ENCODE measurements at places on chromosomes 7 and 10.
A peak's percentile ranks its signal among the peaks of the same experiment; 100 is the strongest.

- no peak for DNase-seq
Measured at GRCh38 chr10:16011548-16011947, 151.2 kb upstream of the MINDY3 start.

GRCh38 chr7:20035279-20035875 is 181.8 kb downstream of the MACC1 start:
- DNase-seq: no peak

DNA sequence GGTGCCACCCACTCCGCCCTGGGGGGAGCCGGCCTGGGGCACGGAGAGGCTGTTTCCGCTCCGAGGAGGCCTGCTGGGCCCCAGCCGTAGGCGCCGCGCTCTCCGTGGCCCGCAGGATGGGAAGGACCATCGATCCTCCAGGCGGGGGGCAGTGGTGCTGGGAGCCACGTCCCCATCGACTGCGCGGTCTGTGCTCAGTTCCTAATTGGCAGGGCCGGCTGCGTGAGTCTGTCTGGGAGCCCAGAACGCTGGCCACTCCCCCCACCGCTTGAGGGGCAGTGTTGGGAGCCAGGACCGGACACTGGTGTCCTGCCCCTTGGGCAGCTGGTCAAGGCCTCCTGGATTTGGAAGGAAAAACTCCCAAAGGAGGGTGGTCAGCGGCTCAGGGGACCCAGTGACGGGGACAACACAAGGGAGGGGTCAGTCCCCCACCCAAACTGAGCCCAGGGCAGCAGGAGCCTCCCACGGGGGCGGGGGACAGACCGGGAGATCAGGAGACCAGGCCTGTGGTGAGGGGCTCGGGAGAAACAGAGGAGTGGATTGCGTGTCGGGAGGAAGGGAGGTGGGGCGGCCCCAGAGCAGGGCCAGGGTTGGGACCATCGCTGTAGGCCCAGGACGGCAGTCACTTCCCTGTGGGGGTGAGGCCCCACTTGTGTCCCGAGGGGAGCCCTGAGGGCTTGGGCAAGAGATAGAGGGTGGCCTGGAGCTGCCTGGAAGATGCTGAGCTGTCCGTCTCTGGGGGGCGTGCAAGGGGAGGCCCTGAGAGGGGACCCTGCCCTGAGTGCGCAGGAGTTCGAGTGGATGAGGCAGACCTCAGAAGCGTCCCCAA is 89.0 kb downstream of the UNCX start:
- DNase-seq: no peak

- peak; percentile 60 for DNase-seq
Measured at GRCh38 chr10:43671659-43672531, 23.2 kb upstream of the ZNF32 start.

- no peak for DNase-seq
Measured at GRCh38 chr10:5654218-5654755, 12.1 kb downstream of the ASB13 start.

DNA sequence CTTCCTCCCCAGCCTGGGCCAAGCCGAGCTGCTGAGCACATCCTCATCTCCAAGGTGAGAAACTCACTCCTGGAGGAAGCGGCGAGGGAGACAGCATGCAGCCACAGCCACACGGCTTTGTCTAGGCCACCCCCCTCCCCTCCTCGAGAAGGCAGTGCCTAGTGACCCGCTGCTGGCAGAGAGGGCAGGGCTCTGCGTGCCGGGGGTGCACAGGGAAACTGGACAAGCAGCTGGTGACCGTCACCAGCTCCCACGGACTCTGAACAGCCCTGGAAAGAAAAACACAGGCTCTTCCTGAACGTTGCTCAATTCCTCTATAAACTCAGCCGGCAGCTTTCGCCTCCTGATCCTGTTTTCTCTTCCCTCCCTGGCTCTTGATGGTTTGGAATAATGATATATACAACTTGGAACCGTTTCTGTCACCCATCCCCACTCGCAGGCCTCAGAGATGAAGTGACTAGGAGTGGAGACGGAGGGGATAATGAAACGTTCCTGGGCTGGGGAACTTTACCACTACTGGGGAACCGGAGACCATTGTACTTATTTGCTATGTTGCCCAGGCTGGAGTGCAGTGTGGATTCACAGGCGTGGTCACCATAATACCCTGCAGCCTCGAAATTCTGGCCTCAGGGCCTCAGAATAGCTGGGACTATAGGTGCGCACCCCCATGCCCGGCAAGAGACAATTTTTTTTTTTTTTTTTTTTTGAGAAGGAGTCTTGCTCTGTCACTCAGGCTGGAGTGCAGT is 19.3 kb downstream of the PAPOLB start:
- no peak for DNase-seq

GRCh38 chr10:77501846-77502261 is 135.8 kb downstream of the KCNMA1 start:
- no peak for DNase-seq

DNA sequence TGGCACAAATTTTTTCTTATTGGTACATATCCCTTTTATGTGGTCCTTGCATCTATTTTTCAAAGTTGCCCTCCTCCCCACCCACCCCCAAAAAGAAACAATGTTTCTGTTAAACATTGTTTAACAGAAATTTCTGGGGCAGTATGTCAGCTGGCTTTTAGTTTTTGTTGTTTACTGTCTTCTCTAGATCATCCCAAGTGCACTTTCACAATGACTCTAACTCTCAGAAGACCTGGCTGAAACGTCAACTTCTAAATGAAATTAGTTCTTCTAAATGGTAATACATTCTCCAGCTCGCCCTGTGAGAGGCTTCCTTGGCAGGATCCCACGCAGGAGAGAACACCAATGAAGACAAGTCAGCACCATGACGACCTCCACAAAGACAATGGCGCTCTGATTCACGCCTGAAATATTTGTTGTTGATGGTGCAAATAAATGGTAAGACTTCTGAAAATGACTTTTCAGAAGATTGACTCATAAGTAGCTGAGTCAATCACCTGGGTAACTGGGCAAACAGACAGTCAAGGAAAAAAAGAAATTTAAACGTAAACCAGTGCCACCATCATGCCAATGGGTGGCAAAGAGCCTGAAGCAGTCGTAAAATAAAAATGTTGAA is 293.7 kb downstream of the FZD1 start:
- no peak for DNase-seq

Data from CD4-positive, alpha-beta T cell treated with Interleukin-6 at 100 ng/mL for 8 hours (primary cell).